ENCODE measurements at places on chromosomes 5 and 9.
A peak's percentile ranks its signal among the peaks of the same experiment; 100 is the strongest.

- DNase-seq, result no peak
These were observed 20.4 kb downstream of the ERGIC1 start for GRCh38 chr5:172854451-172854871.

DNA sequence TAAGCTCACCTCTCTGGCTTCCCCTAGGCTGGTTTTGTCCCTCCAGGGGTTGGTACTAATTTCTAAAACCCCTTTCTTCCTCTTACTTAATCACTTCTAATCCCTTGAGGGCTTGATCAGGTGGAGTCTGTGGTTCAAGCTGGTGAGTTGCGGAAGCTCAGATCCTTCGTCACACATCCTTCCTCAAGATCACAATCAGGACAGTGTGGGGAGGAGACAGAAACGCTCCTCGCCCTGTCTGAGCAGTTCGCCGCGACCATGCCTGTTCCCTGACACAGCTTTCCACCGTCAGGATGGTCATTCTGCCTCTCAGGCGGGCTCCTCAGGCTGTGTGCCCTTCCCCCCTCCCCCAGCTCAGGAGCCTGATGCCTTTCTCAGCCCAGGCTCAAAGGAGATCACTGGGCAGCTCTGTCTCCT, 24.3 kb downstream of the CPLX2 start:
- no peak for DNase-seq

GRCh38 chr9:119370816-119371215, 1.6 kb upstream of the BRINP1 start:
- no peak for DNase-seq

GRCh38 chr5:73962801-73963425, 336.9 kb downstream of the ARHGEF28 start:
- no peak for DNase-seq

GRCh38 chr9:125436613-125437443, 175.2 kb downstream of the GAPVD1 start:
- DNase-seq, result no peak

DNA sequence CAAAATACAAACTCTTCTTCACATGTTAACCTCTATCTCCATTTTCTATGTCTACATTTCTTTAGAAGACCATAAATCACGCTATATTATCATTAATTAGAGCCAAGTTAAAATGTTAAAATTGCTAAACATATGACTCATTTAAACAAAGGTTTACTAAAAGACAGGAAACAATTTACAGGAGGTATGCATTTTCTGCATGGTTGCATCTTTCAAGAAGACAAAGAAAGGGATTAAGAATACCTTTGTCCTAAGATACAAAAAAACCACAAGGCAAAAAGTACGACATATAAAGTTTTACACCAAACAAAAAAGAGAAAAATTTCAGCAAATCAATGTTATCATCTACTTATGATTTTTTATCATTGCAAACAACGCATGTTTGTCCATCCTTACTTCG, 324.4 kb downstream of the PDE4D start:
- DNase-seq, result no peak

DNA sequence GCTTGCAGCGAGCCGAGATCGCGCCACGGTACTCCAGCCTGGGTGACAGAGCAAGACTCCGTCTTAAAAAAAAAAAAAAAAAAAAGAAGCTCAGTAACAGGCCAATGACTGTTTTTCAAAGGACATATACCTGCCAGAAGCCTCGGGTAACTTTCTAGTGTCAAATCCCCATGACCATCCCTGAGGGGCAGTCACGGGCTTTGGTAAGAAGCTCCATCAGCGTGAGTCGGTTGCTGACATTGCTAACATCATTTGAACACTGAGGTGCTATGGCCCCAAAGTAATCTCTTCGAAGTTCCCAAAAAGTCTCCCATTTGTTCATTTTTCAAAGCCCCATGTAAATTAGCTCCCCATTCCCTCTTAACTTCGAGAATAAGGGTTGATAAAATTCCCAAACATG, 11.6 kb downstream of the NAIP start:
- DNase-seq, result no peak

- DNase-seq, result no peak
These were observed 892.6 kb downstream of the TAF11L14 start for GRCh38 chr5:18526792-18527405.

- DNase-seq, result no peak
These were observed 25.8 kb downstream of the PTGES2 start for GRCh38 chr9:128101690-128102089.

GRCh38 chr9:126844085-126844484, 16.4 kb upstream of the ZBTB34 start:
- DNase-seq, result peak; percentile 27

GRCh38 chr5:124905256-124906130, 159.1 kb upstream of the ZNF608 start:
- DNase-seq, result no peak
